HL-60 (cell line): ENCODE measurements at places on chromosomes 3 and 15.

DNA sequence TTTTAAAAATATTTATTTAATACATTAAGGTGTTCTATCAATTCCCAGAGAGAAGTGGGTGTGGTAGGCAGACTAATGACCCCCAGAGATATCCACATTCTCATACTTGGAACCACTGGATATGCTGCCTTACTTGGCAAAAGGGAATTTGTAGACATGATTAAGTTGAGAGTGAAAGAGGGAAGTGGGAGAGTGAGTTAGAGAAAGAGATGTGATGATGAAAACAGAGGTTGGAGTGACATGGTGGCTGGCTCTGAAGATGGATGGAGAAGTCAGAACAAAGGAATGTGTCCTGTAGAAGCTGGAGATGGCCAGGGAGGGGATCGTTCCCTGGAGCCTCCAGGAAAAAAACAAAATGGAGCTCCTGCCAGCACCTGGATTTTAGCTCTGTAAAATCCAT lies 32.0 kb downstream of the TNFAIP8L3 start:
- no peak for DNase-seq

DNA sequence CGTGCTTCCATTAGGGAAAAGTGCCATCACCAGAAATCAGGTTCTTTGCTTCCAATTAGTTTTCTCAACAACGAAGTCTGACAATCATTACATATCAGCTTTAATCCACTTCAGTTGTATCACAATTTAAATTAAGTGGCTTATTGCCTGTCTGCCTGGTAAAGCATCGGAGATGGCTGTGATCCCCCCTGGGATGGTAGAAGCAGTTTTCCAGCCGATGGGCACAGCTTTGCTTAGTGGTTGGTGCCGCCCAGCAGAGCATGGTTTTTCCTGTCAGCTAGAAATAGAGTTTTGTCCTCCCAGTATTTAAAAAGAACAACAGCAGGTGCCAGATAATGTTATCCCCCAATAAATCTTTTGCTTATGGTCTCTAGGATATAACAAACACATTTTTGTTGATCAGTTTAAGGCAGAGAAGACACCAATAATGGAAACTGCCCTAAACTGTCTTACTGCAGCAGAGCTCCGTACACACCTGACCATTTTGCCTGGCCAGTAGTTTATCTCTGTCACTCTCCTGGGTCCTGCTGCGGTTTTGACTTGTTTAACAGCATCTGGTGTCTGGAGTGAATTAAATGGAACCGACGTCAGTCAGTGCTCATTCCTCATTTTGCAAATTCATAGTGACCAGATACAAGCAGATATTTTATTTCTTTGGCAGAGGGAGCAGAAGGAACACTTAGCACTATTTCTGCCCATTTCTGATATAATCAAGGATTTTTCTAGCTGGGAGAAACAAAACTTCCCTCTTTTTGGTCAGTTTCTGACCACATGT lies 79.1 kb downstream of the SLC49A4 start:
- DNase-seq: no peak

DNA sequence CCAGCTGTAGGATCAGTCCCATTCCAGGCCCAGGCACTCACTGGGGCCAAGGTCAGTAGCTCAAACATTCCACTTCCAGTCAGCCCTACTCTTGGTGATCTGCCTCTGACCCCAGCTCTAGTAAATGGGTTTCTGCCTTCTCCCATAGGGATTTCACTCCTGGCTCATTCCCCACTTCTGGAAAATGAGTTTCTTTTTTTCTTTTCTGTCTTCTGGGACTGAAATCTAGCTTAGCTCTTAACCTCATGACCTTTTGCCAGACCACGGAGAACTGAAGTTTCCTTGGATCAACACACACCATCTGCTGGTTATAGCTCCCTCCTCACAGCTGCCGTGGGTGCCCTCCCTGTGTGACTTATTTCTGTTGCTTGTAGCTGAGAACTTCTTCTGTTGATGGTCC lies 21.3 kb downstream of the MME start:
- no peak for DNase-seq

GRCh38 chr15:39200586-39200985 lies 380.3 kb upstream of the THBS1 start:
- DNase-seq: no peak

DNA sequence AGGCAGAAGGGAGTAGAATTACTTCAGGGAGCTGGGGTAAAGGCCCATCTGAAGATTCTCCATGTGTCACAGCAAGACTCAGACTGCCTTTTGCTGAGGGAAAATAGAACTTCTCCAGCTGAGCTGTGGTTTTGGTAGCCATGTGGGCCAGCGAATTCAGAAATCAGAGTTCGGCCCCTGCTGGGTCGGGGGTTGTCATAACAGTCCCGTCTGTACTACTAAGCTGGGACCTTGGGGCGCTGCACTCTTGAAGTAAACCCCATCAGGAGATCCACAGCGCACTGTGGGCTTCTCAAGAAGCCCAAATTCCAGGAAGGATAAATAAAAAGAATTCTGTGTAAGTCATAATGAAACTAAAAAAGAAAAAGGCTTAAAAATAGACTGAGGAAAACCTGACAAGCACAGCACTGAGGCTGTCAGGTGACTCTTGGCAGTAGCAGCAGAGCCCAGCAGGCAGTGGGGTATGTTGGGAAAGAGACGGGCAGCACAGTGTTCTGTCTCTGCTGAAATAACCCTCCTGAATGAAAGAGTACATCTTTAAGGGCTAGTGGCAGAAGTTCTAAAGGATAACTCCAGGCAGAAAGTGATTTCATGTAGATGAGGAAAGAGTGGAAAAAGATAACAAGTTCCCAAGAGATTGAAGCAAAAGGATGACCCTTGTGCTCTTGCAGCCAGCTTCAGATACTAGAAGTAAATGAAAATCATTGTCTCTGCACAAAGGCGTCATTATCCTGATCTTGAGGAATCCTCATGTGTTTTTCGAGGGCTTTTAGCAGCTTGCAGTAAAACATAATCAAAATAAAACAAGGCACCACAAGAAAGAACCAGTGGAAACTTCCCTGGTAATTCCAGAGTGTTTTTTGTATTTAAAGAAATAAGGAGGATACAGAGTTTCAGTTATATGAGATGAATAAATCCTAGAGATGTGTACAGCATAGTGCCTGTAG lies 74.5 kb downstream of the RAB7A start:
- no peak for DNase-seq

- DNase-seq: no peak
Observed at GRCh38 chr3:38563070-38563885, 67.1 kb downstream of the EXOG start.

DNA sequence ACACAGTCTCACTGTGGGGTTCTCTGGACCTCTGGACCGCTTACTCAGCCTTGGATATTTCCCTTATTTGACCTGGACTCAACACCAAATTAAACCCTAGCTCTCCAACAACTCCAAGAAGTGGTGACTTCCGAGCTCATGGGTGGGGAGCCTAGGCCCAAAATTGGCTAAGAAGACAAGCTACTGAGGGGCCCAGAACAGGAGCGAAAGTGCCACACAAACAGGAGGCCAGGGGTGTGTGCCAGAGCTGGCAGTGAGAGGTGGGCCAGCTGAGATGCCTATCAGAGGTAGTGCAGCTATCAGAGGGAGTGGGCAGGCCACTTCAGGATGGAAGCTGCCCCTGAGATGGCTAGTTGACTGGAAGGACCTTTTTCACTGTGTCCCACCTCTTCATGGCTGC lies 151.1 kb upstream of the PRR20G start:
- DNase-seq: no peak

GRCh38 chr3:118408431-118408830 lies 626.2 kb downstream of the IGSF11 start:
- no peak for DNase-seq

DNA sequence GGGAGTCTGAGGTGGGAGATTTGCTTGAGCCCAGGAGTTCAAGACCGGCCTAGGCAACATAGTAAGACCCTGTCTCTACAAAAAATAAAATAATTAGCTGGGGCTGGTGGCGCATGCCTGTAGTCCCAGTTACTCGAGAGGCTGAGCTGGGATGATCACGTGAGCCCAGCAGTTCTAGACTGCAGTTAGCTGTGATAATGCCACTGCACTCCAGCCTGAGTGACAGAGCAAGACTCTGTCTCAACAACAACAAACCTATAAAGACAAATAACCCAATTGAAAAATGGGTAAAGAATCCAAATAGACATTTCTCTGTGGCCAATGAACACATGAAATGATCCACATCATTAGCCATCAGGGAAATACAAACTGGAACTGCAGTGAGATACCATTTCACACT lies 1.1 kb upstream of the RPL32 start:
- no peak for DNase-seq

- no peak for DNase-seq
Observed at GRCh38 chr15:94225616-94226015, 5.7 kb upstream of the MCTP2 start.

DNA sequence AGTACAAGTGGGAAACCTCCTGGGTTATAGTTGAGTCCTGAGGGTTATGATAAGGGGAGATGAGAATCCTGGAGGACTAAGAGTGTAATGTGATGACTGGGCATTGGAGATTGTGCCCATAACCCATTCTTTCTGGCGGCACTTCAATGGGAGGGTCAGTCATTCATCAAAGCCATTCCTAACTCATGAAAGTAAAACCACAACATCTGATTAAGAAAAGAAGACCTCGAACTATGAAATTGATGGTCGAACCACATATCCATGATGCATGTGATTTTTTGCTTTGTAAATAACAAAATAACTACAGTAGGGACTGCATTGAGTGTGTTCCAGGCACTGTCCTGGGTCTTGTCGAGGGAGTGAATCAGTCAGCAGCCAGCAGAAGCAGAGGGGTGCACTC lies 215.1 kb downstream of the SHQ1 start:
- no peak for DNase-seq

- DNase-seq: no peak
Observed at GRCh38 chr3:33044676-33045075, 52.3 kb downstream of the GLB1 start.

DNA sequence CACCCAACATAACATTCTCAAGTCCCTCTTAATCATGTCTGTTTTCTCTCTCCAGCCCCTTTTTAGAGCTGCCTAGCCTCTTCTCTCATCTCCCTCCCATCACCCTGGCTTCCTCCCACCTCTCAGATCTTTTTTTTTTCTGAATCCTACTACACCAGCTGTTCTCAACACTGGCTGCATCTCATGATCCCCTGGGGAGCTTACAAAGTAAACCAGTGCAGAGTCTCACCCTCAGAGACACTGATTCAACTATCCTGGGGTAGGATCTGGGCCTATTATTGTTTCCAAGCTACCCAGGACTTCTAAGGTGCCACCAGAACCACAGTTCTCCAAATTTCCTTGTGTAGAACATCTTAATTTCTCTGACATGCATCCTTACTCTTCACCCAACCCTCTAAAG lies 50.3 kb upstream of the ACAN start:
- no peak for DNase-seq

GRCh38 chr3:52402101-52402521 lies 42.8 kb downstream of the SEMA3G start:
- no peak for DNase-seq

GRCh38 chr15:51121631-51122225 lies 27.0 kb upstream of the TNFAIP8L3 start:
- DNase-seq: no peak

DNA sequence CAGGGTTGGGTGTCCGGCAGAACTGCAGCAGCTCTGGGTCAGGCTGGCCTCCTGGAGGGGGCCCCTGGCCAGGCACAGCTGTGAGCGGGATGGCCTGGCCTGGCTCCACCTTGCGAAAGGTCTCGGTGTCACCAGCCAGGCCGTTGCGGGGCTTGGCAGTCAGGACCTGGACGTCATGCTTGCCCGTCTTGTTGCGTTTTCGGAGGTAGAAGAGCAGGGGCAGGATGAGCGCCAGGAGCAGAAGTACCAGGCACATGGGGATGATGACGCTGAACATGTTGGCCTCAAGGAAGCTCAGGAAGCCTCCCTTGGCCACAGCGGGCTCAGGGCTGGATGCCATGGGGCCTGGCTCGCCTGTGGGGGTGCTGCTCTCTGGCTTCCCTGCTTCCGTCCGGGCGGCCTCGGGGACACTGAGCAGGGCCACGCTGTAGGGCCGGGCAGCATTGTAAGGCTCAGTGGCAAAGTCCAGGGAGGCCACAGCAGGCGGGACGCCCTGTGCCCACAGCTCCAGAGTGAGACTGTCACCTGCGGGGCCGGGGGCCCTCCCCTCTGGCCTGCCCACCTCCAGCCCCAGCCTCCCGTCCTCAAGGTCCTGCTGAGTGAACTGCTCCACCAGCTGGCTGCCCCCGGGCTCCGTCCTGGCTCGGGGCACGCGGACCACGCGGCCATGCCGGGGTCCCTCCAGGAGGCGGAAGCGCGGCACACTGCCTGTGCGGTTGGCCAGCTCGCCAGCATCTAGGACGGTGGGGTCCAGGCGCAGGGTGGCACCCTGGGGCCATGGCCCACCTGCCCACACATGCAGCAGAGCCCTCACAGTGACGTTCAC lies 28.1 kb downstream of the SNX33 start:
- DNase-seq: no peak

GRCh38 chr15:69729167-69729748 lies 276.6 kb downstream of the RPLP1 start:
- DNase-seq: no peak

GRCh38 chr3:67289626-67290025 lies 291.5 kb downstream of the KBTBD8 start:
- no peak for DNase-seq

DNA sequence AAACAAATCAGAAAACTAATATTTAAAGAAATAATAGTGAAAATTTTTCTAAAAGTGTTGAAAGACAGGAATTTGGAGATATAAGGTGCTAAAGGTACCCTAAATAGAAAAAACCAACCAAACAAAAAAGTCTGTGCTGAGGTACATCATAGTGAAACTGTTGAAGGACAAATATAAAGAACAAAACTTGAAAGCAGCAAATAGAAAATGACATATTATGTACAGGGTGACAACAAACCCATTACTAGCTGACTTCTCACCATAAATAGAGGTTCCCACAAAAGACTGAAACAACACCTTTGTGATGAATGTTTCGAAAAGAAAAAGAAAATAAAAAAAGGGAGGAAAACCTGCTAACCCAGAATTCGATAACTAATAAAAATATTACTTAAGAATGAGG lies 502.5 kb upstream of the NECTIN3 start:
- DNase-seq: no peak

DNA sequence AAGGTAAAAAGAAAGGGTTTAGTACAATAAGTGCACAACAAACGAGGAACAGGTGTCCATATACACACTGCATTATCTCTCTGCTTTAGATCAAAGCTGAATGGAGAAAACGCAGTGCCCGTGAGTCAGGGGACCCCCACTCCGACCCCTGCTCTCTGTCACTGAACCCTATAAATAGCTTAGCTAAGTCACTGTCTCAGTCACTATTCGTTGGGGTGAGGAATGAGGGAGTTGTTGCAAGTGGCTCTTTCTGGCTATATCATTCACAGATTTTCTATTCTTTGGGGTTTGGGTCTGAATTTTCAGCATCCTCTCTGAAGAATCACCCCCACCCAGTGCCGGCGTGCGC lies 458 bp upstream of the STAC start:
- DNase-seq: no peak

DNA sequence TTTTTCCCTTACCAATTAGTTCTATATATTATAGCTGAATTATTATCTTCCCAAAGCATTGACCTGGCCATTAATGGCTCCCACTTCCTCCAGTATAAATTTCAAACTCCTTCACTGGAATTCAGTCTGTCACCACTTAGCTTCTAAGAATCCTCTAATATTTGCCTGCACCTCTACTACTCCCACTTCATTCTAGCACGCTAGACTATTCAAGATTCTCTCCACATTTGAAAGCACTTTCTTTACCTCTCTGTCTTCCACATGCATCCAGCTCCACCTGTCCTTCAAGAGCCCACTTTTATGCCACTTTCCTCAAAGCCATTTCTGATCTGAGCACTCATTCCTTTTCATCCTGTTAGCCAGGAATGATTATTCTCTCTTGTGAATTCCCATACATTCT lies 15.0 kb downstream of the SENP8 start:
- no peak for DNase-seq
